ENCODE measurements at places on chromosomes 5 and 9. TPM values are rescaled to one million over a fixed set of nuclear protein-coding genes. Genes with fewer than 3 reads are reported as not detected.

GRCh38 chr5:93497096-93497495, 83.9 kb downstream of the NR2F1-AS1 start:
- DNase-seq: no peak

The GFI1B gene
- total RNA-seq: 0.41 TPM

GRCh38 chr9:105881654-105882349, 187.5 kb downstream of the TMEM38B start:
- DNase-seq: peak; percentile 86

DNA sequence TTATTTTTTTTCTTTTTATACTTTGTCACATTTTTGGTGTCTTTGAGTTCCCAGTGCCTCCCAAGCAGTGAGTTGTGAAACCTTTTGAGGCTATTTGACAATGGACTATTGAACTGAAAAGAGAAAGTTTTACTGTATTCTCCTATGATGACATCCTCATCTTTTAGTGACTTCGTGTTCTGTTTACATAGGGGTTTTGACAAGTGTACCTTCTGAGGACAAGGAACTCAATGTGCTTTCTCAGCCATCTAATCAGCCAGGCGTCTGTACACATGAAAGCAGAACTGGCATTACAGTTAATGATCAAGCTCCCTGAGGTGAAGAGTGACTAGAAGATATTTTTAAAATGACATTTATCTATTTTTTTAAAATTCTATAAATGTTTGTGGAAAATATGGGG, 175.5 kb downstream of the ANXA1 start:
- DNase-seq: no peak

The G3BP1 gene
- 400 TPM for total RNA-seq

GRCh38 chr9:106846857-106847256, 16.1 kb upstream of the ZNF462 start:
- no peak for DNase-seq

- no peak for DNase-seq
These were observed 14.5 kb downstream of the CCT5 start for GRCh38 chr5:10264604-10265003.

- no peak for DNase-seq
These were observed 80.6 kb downstream of the SH3PXD2B start for GRCh38 chr5:172373680-172374079.

The ANKS6 gene
- total RNA-seq: 66.5 TPM

The GLDC gene
- total RNA-seq: 145 TPM

- DNase-seq: peak; percentile 91
These were observed 50.4 kb downstream of the USP20 start for GRCh38 chr9:129885670-129886106.

The FSTL4 gene
- 5.0 TPM for total RNA-seq

DNA sequence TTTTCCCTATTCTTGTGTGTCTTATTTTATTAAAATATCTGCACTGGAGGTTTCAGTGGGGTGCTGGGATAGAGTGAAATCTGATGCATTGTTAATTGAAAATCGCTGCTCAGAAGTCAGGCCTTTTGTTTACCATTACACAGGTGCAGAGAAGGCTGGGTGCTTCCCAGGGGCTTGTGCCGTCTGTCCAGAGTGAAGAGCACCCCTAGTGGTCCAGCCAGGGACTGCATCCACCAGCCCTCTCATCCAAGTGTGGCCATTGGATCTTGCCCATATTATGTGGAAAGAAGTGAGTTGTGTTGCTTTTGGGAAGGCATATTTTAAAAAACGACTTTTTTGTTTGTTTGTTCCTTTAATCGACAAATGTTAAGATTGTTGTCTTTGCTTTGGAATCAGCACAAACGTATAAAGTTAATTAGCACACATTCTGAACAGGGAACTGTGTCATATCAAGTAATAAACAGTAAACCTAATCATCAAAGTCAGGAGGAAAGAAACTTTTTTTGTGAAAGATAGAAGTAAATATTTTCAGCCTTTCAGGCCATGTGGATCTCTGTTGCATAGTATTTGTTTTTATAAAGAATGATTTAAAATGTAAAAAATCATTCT, 315.6 kb downstream of the MTRR start:
- peak; percentile 86 for DNase-seq

DNA sequence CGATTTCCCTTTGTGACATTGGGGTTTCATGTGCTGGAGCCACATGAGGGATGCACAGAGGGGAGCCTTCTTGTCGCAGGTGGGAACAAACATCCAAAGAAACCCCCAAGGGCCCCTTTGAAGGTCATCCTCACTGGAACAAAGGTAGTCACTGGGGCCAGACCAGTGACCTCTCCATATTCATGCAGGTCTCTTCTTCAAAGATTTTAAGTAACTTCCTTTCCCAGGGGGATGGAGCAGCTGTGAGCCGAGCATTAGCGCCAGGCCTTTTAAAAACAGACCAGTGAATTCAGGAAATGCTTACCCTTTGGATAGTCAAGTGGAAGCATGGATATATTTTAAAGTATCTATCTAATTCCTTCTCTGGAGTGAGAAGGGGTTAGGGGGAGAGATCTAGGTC, 33.0 kb downstream of the DAPK1 start:
- no peak for DNase-seq

GRCh38 chr5:128800377-128800776, 164.9 kb upstream of the SLC27A6 start:
- DNase-seq: no peak

DNA sequence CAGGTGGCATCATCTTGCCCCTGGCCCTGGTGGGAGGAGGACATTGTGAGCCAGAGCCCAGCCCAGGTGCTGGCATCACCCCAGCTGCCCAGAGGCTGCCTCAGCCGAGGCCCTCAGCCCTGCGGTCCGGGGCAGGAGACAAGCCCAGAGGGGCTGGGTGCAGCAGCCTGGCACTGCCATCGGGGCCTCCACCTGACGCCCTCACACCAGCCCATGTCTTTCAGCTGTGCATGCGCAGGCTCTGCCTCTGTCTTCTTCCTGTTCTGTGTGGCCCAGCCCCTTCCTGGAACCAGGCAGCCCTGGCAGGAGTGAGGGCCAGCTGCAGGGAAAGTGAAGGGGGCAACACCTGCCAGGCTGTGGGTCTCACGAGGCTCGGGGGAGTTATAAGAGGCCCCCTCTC, 4.8 kb upstream of the CEL start:
- no peak for DNase-seq

DNA sequence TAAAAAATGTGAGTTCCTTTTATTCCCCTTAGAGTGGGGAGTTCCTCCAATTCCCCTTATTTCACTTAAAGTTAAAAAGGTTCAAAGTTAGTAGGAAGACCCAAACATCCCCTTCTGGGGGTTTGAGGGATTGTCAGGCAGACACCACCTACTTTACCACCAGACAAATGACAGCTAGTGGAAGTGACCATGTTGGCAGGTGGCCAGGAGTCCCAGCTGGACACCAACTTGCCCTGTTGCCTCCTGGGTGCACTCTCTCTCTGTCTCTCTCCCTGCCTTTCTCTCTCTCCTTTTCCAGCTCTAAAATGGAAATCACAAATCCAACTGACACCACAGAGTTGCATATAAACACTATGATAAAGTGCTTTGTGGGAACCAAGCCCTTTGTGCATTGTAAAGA, 307.7 kb upstream of the TLE4 start:
- no peak for DNase-seq

DNA sequence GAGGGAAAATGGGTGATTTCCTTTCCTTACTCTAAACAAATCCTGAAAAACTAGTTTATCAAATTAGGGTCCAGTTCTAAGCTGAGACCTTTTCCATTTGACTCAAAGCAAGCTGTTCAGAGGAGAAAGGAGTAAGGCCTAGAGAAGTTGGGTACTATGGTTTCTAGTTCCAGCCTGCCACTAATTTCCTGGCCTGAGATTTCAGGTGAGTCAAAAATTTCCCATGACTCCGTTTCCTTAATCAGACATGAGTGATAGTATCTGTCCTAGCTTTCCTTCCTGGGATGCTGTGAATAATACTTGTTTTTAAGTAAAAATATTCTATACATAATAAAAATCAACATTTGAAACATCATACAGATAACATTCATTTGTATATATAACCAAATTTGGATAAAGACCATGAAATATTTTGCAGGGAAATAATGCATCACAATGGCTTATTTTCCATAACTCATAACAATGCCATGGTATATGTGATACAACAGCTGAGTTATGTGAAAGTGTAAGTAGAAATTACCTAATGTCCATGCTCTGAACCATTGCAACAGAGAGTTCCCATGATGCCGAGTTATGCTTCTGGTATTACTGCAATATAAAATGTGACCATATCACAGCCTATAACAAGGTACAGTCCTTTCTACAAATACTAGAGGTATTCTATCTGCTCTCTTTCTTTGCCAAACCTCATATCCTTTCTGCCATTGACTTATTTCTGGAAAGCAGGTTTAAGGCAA, 142.7 kb downstream of the MLLT3 start:
- DNase-seq: no peak

GRCh38 chr9:125325826-125326225, 64.2 kb downstream of the GAPVD1 start:
- no peak for DNase-seq

The GARIN3 gene
- not detected for total RNA-seq

- no peak for DNase-seq
These were observed 42.8 kb downstream of the RAPGEF1 start for GRCh38 chr9:131697097-131697496.

GRCh38 chr5:73899055-73899454, 273.1 kb downstream of the ARHGEF28 start:
- no peak for DNase-seq

GRCh38 chr5:32159328-32160072, 14.6 kb downstream of the GOLPH3 start:
- no peak for DNase-seq

GRCh38 chr5:40957048-40957447, 47.8 kb downstream of the C7 start:
- DNase-seq: no peak

DNA sequence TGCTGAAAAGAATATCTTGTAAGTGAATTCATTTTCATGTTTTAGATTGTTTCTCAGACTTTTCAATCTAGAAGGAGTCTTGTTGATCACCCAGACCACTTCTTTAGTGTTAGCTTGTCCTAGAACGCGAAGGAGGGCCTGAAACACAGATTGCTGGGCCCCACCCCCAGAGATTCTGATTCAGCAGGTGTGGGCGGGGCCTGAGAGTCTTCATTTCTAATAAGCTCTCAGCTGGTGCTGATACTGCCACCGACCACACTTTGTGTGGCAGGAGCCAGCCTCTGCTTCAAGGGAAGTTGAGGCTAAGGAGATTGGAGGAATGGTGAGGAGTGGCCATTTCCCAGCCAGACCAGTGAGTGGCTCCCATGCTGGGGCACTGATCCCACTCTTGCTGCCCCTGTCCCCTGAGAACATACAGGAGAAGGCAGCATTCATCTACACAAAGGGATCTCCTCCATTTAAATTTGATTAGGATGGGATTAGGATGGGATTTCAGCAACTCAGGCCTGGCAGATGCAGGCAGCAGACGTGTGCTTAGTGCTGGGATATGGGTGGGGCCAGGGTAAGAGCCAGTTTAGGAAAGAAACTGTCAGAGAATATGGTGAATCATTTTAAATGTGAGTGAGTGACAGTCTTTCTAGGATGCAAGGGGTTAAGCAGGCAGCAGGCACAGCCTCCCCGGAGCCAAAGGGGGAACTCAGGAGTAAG, 35.9 kb downstream of the ZNF618 start:
- no peak for DNase-seq

DNA sequence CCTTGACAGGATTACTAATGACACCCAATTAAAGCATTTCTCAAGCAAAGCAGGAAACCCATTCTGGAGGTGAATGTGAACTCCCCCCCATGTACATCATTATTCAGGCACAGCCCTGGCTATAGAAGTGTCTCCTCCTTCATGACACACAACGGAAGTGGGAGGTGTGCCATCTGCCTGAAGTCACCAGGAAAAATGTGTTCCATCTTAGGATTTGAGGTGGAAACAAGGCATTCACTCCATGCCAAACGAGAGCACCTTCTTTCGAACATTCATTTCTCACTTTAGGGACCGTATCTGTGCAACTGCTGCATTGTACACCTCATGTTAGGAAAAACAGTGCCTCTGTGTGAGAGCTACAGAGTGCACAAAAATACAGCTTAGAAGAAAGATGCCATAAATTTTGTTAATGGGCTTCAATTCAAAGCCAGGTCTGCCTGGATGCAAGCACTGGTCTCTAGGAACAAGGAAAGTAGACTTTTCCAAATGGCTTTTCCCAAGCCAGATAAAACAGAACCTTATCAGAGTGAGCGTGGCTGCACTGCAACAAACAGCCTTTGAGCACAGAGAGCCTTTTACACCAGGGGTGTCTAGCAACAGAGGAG, 19.4 kb downstream of the GOLM1 start:
- DNase-seq: no peak

Data from WTC11 (cell line).